HuH-7 (cell line): ENCODE measurements at places on chromosomes 12 and 14.

DNA sequence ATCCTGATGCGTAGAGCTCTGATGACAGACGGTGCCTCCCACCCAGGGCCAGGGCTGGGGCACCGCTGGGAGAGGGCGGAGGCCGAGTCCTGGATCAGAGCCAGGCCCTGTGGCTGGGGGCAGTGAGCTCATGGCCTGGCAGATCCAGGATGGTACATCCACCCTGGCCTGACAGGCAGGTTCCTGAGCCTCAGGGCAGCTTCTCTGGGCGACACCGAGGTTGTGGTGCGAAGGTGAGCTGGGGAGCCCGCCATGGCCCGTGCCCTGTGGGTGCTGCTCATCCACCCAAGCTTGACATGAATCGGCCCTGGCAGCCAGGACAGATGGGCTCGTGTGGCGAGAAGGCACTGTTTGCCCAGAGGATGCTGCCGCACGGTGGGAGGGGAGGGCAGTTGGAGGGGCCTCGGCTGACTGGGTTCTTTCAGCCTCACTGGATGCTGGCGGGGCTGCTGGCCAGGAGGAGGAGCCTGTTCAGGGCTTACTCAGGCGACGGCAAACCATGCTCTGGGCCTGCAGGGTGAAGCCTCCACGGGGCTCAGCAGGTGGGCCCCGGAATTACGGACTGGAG is 16.6 kb downstream of the LRTM2 start:
- DNase-seq: no peak

- DNase-seq: no peak
Measured at GRCh38 chr12:38850461-38850860, 54.9 kb downstream of the CPNE8 start.

DNA sequence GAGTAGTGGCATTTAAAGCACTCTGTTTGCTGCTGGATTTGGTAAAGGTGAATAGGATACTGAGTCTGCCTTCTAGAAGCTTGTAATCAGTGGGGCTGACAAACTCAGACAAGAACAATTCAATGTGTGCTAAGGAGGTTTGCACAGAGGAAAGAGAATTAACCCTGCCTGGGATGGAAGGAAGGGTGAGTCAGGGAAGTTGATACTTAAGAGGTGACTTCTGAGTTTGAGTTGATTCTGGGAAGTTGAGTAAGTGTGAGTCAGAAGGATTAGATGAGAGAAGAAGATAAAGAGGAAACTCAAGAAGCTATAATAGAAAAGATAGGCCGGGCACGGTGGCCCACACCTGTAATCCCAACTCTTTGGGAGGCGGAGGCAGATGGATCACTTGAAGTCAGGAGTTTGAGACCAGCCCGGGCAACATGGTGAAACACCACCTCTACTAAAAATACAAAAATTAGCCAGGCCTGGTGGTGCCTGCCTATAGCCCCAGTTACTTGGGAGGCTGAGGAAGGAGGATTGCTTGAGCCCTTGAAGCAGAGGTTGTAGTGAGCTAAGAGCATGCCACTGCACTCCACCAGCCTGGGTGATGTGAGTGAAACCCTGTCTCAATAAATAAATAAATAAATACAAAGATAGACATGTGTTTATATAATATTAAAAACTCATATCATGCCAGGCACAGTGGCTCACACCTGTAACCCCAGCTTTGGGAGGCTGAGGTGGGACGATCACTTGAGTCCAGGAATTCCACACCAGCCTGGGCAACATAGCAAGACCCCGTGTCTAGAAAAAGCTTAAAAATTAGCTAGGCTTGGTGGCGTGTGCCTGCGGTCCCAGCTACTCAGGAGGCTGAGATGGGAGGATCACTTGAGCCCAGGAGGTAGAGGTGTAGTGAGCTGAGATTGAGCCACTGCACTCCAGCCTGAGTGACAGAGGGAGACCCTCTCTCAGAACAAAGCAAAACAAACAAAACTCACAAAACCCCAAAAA is 126.8 kb upstream of the CPM start:
- DNase-seq: no peak

- no peak for DNase-seq
Measured at GRCh38 chr12:92085736-92086040, 60.0 kb downstream of the BTG1 start.

- no peak for DNase-seq
Measured at GRCh38 chr12:14481201-14481600, 86.5 kb downstream of the PLBD1 start.

DNA sequence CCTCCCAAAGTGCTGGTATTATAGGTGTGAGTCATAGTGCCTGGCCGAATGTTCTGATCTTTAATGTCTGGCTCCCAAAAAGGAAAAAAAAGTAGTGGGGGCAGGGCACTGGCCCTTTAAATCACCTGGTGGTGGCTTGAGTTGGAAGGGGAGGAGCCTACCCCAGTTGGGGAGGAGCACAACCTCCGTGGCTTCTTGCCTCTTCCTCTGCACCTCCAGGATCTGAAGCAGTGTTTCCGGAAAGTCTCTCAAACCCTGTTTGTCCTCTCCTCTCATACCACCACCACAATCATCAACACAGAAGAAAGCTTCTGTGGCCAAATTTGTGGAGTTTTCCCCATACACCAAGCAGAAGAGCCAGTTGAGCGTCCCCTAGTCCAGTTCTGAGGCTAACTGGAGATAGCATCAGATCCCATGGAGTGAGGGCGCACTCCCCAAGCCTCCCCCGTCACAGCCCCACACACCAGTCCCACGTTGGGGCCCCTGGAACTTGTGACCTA is 24.3 kb upstream of the RCOR1 start:
- peak; percentile 58 for DNase-seq

DNA sequence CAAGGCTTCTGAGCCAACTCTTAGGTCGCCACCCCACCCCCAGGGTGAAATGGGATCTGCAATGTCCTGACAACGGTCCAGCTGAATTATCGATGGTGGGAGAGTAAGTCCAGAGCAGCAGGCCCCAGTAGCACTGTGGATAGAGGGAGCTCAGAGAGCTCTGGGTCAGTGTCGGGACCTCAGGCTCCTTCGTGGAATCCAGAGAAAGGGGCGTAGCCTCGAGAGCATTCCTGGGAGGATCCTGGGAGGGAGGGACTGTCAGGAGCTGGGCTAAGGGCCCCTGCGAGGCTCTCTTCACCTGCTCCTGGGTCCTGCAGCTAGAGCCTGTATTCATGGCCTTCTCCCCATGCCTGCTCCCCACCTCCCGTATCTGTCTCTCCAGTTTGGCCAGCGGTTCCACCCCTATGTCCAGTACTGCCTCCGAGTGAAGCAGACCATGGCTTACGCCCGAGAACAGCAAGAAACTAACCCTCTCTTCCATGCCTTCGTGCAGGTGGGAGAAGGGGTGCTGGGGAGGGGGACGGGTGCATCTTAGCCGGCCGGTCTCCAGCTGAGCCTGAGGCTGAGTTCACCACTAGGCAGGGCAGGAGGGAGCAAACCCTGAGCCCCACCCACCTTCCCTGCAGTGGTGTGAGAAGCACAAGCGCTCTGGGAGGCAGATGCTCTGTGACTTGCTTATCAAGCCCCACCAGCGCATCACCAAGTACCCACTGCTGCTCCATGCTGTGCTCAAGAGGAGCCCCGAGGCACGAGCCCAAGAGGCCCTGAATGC is 6.6 kb downstream of the PLEKHG6 start:
- DNase-seq: no peak

GRCh38 chr14:24038686-24039085 is 13.1 kb upstream of the CARMIL3 start:
- no peak for DNase-seq

GRCh38 chr12:88298761-88299242 is 156.7 kb downstream of the TMTC3 start:
- no peak for DNase-seq

DNA sequence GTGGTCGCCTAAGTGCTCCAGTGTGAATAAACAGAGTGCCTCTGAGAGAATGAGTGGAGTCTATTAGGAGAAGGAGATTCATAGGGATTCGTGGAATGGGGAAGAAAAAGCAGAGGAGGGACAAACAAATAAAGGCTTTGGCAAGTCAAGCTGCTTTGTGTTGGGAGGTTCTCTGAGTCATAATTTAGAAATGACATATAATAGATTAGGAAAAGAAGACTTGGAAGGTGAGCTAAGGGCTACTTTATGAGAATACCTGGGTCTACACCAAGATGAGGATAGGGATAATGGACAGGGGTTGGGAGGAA is 6.4 kb upstream of the NTN4 start:
- DNase-seq: no peak

DNA sequence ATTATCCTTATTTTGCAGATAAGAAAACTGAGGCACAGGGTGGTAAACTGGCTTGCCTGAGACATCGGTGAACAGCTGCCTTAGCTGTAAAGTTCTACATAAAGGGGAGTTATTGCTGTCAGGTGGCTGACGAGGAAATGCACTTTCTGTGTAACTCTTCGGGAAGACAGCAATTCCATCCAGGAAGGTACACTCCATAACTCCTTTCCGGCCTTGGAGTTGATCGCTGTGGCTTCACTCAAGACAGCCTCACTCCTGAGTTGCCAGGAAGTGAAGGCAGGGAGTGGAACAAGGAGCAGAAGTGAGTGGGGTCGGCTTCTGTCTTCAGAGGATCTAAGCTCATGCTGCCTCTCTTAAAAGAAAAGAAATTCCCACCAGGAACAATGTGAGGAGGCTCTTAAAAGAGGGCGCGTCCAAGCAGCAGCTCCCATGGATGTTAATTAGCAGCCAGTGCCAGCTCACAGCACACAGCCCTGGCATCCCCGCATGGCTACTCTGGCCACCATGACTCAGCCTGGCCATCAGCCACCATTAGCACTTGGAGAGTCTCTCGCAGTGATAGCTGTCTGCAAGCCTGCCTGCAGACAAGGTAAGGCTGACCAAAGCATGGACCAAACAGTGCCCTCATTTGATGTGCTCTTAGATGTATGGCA is 60.3 kb downstream of the NUAK1 start:
- no peak for DNase-seq

DNA sequence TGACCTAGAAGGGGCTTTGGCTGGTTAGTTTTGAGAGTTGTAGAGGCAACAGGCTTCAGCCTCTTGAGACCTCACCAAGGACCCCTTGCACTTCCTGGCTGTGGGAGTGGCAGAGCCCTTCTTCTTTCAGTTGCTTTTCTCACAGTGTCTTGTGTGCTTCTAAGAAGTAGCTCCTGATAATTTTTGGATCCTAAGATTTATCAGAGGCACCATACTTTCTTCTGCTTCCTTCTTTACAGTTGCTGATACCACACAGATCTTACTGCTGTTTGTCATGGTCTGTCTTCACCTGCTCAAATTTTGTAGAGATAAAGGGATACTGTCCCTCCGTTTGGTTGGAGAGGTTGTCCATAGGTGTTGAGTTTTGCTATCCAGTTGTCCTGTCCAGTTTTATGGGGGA is 33.8 kb downstream of the VRK1 start:
- DNase-seq: no peak

DNA sequence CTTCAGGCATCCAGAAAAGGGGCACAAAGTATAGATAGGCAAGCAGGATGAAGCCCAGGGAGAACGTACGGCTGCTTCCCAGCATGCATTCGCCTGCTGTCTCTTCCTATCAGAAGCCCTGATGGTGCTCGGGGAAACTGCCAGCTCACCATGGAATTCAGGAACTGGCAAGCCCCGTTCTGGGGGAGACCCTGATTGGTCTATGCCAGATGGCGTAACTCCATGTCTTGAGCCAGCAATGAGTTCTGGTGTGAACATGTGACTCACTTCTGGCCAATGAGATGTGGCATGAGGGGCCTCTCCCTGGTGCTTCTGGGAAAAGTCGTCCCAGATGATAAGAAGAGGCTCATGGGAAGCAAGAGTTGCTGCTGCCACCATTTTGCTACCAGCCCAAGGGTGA is 270.8 kb downstream of the BCL11B start:
- DNase-seq: no peak
